ENCODE measurements at places on chromosomes 3 and 15.

- no peak for DNase-seq
Observed at GRCh38 chr15:71800190-71800589, 10.2 kb upstream of the NR2E3 start.

- no peak for DNase-seq
Observed at GRCh38 chr15:81255958-81256320, 59.3 kb downstream of the IL16 start.

DNA sequence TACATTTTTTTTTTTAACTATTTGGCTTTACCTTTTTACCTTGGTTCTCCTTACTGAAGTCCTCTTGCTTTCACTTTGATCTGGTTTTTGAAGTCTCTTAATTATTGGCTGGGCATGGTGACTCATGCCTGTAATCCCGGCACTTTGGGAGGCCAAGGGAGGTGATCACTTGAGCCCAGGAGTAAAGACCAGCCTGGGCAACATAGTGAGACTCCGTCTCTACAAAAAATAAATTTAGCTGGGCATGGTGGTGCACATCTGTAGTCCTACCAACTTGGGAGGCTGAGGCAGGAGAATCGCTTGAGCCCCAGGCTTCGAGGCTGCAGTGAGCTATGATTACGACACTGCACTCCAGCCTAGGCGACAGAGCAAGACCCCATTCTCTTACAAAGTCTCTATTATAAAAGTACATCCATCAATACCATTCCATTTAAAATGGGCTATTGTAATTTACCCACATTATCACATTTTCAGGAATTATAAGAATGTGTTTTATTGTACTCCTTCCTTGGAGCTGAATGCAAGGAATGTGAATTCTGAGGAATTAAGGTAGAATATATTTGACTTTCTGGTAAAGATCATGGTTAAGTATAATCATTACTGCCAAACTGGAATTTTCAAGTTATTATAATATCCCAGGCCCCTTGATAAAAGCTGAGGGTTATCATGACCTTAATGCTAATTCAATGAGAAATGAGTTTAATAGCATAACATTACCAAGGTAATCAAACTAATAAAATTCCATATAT, 49.0 kb downstream of the MSL2 start:
- DNase-seq, result no peak

GRCh38 chr3:77001062-77001701, 38.7 kb upstream of the ROBO2 start:
- no peak for DNase-seq

GRCh38 chr3:19811689-19812088, 122.3 kb downstream of the EFHB start:
- DNase-seq, result no peak

- DNase-seq, result no peak
Observed at GRCh38 chr15:98999233-98999632, 8.4 kb downstream of the PGPEP1L start.

- no peak for DNase-seq
Observed at GRCh38 chr3:113174801-113175485, 36.4 kb upstream of the BOC start.

DNA sequence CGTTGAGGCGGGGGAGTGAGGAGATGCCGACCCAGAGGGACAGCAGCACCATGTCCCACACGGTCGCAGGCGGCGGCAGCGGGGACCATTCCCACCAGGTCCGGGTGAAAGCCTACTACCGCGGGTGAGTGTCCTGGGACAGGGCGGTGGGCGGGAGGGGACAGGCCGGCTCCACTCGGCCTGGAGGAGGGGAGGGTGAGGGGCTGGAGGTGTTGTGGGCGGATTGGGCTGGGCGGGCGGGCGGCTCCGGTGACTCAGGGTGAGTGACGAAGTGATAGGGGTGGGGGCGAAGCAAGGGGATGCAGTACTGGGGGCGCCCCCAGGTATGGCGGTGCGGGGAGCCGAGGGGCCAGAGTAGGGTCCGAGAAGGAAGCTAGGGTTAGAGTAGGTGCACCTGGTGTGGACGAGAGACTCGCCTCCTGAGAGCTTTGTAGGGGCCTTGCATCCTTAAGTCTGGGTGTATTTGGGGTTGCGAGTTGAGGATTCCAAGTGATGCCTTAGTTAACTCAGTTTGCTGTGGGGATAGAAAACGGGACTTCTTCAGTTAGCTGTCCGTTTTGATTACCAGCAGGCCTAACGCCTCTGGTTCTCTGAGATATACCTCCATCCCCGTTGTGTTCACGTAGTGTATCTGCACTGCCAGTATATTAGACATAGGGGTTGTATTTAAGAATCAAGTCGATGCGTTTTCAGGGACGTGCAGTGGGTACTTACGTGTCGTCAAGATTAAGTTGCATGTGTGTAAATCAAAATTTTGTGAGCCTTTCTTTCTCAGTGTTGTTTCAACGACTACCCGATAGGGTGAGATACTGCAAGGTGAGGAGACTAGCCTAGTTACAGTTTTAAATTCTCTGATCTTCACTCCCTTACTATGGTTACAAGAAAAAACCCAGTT, 670 bp downstream of the PRKCI start:
- DNase-seq, result no peak

DNA sequence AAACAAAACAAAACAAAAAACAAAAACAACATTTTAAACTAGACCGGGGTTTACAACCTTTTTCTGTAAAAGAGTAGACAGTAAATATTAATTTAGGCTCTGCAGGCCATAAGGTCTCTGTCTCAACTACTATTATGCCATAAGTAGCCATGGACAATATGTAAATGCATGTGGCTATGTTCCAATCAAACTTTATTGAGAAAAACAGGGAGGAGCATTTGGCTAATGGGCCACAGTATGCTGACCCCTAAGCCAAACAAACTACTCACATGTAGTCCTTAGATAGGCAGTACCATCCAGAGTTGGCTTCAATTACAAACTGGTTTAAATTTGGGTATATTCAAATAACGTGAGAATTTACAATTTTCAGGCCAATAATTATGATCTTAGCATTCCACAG, 144.2 kb downstream of the TBL1XR1 start:
- DNase-seq, result no peak

GRCh38 chr3:129699199-129699598, 92.7 kb upstream of the PLXND1 start:
- no peak for DNase-seq

- no peak for DNase-seq
Observed at GRCh38 chr15:98154863-98155262, 194.4 kb downstream of the ARRDC4 start.

DNA sequence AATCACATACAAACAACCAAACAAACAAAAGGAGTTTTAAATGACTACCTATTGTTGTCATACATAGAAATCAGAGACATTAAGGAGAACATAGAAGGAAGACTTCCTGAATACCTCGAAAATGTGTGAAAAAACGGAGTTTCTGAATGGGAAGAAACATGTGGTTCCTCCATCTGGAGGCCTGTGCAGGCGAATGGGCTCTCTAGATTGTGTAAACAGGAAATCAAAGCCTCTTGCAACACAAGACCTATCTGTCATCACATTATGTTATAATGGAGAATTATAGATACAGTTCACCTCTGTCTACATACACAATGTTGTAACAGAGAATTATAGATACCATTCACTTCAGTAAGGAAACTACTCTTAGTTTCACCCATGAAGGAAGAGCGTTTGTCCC, 44.1 kb downstream of the RUBCN start:
- DNase-seq, result no peak

- DNase-seq, result no peak
Observed at GRCh38 chr15:65082303-65082953, 5.9 kb downstream of the KBTBD13 start.

DNA sequence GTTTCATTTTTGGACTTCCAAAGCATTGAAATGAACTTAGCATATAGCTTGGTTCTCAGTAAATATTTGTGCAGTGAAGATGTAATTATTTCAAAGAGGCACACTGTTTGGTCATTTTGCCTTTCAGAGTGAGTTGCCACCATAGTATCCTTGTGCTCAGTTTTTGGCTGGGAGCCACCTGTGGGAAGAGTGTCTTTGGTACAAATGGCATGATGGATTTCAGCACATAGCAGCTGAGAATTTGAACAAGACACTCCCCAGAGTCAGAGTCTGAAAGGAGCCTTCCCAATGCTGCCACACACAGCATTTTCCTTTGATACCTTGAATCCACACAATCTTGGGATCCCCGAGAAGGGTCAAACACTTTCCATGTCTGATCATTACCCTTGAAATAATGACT, 897.2 kb upstream of the ARPP21 start:
- DNase-seq, result no peak

GRCh38 chr3:128945878-128946175, 48.0 kb downstream of the CFAP92 start:
- DNase-seq, result no peak

DNA sequence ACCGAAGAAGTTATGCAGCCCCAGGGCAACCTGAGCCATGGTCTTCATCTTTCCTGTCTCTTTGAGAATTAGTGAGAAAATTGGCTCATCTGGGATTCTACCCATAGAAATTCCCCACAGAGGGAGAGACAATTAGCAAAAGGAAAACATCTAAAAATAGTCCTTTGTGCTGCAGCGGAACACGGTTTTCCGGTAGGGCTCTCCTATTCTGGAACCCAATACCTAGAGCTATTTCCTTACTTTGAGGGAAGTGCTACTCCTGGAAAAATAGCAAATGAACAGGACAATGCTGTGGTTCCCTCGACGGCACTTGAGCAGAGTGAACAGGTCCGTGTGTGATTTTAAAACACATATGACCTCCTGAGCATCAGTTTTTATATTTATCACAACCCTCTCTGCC, 210.5 kb downstream of the FGF12 start:
- no peak for DNase-seq

- no peak for DNase-seq
Observed at GRCh38 chr3:141797819-141798447, 34.7 kb downstream of the GRK7 start.

Measured in posterior vena cava (tissue), 2 donors.